ENCODE measurements at places on chromosomes 12 and 14.

- DNase-seq = no peak
Observed at GRCh38 chr12:118741194-118741593, 240.1 kb upstream of the SRRM4 start.

DNA sequence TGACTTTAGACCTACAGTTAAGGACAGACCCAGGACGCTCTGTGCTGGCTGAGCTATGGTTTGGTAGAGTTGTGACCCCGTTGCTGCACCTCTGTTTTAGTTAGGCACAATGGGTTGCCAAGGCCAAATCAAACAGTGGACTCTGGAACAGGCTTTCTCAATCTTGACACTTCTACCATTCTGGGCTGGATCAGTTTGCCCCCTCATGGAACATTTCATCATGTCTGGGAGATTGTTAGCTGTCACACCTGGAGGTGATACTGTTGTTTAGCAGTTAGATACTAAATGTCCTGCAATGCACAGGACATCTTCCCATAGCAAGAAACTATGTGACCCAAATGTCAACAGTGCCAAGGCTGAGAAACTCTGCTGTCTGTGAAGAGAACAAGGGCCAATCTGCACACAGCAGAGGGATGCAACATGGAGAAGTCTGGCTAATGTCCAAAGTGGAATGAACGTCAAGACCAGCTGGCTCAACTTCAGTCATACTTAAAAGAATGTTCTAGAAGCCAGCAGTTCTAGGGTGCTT, 65.6 kb upstream of the DICER1 start:
- DNase-seq = no peak

DNA sequence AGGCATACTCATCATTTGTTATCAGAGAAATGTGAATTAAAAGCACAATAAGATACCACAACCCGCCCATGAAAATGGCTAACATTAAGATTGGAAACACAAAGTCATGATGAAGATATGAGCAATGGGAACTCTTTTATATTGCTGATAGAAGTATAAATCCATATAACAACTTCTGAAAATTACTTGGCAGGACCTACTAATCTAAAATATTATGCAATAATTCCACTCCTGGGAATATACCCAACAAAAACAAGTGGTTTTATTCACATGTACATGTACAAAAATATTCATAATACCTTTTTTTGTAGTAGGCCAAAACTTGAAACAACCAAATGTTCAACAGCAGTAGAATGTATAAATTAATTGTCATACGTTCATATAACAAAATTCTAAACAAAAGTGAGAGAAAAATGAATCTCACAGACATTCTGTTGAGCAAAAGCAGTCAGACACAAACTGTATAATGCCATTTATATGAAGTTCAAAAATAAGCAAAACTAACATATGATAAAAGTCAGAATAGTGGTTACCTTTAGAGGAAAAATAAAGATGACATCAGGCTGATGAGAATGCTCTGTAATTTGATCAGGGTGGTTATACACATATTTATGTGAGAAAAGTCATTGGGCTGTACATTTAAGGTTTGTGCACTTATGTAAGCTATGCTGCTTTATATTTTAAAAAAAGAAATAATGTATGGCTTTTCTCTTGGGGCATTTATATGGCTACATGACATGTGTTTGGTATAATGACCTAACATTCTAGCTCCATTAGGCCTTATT, 309.2 kb upstream of the KITLG start:
- DNase-seq = no peak

- no peak for DNase-seq
Observed at GRCh38 chr14:80577599-80577998, 363.9 kb downstream of the CEP128 start.

- DNase-seq = no peak
Observed at GRCh38 chr12:108321688-108322087, 17.4 kb downstream of the CMKLR1 start.

DNA sequence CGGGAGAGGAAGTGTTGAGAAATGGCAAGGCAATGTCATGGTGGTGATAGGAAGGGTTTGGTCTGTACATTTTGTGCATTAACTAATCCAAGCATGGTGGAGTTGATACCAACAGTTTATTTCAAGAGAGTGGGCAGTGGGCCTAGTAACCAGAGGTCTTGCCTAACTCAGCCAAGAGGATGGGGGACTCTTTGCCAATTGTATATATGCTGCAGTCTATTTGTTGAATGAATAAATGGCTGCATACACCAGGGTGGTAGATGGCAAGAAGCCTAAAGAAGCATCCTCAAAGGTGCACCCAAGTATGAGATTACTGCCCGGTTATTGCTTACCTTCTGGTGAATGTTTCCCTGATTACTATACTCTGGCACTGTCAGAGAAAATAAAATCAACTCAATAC, 295.9 kb downstream of the ITPR2 start:
- DNase-seq = no peak

DNA sequence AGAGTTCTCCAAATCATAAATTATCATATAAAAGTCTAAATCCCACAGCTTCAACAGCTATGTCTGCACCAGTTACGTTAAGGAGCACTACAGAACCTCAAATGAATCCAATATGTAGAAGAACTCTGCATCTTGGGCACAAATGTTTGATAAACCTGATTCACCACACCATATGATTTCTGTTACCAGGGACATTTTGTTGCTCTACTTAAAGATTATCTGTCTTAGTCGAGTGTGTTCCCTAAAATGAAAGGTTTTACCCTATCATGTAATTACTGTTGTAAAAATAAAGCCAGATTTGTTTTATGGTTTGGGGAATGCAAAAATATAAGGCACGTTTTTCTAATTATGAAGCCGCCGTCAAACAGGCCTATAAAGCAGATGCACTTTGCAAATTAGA, 363.1 kb downstream of the EGLN3 start:
- no peak for DNase-seq

DNA sequence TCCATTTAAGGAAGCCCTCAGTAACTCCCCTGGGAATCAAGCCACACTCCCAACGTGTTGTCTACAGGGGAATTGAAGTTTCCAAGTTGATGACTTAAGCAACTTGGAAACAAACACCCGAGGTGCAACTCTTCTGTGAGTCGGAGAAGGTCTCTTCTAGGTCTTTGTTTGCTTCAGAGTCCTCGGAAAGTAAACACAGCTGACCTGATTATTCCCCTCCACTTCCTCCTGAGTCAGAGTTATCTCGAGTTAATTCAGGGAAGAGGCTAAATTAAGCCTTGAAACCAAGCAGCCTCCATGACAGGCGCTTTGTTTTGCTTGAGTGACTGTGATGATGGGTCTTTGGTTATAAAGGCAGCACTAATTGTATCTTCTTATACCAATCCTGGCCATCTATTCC, 41.8 kb downstream of the TUNAR start:
- no peak for DNase-seq

DNA sequence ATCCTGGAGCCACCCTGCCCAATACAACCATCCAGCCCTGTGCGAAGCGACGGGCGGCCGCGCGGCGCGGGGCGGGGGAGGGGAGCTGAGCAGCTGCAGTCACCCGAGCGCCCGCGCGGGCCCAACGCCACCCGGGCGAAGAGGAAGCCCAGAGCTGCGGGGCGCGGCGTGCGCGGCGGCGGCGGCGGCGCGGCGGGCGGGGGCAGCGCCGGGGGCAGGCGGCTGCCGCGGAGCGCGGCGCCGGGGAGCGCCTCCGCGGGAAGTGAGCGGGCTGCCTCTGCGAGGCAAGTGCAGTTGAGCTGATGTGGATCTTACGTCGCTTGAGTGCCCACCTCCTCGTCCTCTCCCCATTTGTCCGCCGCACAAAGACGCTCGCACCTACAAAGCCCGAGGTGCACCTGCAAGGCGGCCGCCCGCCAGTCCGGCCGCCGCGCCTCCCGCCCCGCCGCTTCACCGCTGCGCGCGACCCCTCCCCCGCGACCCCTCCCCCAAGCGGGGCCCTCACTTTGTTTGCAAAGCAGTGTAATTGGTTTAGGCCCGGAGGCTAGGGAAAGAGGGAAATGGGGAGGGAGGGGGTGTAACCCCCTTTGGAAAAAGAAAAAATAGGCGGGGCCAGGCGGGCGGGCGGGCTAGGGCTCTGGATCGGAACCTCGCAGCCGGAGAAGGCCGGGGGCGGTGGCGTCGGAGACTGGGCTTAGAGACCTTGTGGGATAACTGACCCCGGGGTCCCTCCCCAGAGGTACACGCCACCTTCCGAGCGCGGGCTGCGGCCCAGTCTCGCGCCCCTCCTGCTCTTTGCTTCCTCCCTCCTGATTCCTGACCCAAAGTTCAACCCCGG, at the start of the genes FOXA1 and TTC6:
Gene FOXA1 (minus strand): TSS at position 279 of the 838 bp plus-strand sequence. CDS start 277 bp downstream, at position 2.
Gene TTC6 (plus strand): TSS at position 659 of the 838 bp plus-strand sequence. CDS start 26,436 bp downstream, outside the sequence.
- DNase-seq = no peak

GRCh38 chr14:93643676-93644075, 144.6 kb downstream of the PRIMA1 start:
- DNase-seq = no peak

DNA sequence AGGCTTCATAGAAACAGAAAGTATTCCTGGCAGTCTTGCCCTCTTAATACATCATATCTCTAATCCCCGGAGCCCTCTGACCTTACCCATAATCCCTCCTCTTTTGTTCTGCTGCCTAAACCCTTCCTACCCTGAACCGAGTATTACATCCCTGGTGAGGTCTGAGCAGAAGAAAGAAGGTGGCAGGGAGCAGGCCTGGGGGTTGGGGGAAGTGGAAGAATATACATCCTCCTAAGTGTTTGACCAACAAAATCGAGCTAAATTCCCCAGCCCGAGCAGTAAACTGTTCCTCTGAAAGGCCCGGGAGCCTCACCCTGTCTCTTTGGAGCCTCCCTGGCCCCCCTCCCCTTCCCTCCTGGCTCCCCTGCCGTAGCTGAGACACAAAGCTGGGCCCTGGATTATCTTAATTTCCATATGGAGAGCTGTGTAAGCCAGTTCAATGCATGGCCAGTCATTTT, 192.6 kb upstream of the LHX5 start:
- no peak for DNase-seq

GRCh38 chr14:56630707-56631106, 51.1 kb downstream of the TMEM260 start:
- no peak for DNase-seq

GRCh38 chr14:54804538-54805041, 98.0 kb downstream of the GCH1 start:
- no peak for DNase-seq

DNA sequence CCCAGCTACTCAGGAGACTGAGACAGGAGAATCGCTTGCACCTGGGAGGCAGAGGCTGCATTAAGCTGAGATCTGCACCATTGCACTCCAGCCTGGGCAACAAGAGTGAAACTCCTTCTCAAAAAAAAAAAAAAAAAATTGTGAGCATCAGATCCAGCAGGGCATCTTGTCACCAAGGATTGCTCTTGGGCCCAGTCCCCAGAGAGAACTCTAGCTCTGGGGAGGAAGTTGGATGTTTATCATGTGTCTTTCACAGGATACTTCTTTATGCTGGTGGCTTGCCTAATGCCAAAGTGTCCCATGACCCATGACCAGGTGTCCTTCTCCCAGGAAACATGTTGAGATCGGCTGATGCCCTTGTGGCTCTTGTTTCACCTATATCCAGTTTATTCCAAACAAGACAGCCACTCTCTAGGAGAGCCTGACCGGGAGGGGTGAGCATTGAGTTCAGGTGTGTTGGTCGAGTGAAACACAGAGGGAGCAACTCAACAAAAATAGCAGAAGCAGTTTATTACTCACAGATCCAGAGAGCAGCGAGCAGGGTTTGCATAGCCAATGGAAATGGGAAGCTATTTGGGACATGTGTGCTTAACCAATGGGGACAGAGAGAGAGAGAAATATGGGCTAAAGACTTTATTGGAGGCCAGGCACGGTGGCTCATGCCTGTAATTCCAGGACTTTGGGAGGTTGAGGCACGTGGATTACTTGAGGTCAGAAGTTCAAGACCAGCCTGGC, 6.6 kb upstream of the TCHP start:
- no peak for DNase-seq

GRCh38 chr14:64760916-64761315, 56.7 kb downstream of the PLEKHG3 start:
- no peak for DNase-seq

DNA sequence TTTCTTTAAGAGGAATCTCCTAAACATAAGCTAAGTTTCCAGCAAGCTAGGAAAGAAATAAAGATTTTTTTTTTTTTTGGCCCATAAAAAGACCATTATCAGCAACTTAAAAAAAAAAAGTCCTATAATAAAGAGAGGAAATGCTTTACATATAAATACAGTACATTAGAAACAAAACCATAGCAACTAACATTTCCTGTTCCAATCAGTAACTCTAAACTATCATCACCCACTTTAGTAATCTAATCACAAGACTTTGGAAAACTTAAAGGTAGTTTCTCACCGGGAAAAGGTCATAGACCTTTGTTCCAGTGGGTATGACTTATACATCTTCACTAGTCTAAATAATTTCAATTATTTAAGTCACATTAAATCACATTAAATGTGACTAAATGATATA, 11.1 kb downstream of the SPTSSA start:
- no peak for DNase-seq

DNA sequence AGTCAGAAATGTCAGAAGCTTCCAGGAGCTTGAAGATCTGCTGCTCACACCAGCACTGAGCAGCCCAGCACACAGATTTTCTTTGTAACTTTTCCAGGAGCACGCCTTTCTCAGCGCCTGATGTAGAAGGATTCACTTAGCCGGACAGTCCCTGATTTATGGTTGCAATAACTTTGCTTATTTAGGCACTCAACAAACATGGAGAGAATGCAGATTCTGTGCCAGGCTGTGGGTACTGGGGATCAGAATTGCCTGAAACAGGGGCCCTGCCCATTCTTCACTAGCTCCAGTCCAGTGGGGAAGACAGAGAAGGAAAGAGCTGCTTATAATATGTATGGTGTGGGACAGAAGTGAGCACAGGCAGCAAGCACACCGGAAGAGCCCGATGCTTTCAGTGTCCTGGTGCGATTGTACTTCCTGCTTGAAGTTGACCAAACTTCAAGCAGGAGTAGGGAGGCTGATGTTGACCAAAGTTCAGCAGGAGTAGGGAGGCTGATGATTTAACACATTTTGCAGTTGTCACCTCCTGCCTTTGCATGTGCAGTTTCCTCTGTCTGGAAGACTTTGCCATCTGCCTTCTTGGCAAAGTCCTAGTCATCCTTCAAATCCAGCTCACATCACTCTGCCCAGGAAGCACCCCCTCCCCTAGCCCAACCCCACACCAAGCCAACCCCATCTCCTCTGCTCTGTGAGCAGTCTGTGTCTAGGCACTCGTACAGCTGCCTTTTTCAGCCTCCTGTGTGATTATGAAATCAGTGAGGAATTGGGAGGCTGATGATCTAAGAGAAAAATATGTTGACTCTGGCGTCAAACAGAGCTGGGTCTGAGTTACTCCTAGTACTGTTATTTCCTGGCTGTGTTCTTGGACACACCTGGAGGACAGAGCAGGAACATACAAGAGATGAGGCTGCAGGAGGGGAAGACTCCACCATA, 12.0 kb upstream of the PRIMA1 start:
- DNase-seq = no peak

- no peak for DNase-seq
Observed at GRCh38 chr14:51707327-51707726, 55.6 kb downstream of the FRMD6 start.

- DNase-seq = no peak
Observed at GRCh38 chr12:112792301-112792700, 753 bp downstream of the RPH3A start.

GRCh38 chr14:87874676-87875075, 118.3 kb downstream of the GALC start:
- DNase-seq = no peak

Data from T-helper 9 cell (primary cell).